ENCODE measurements at places on chromosomes 11 and 22.

- no peak for DNase-seq
Observed at GRCh38 chr22:26702906-26703830, 45.8 kb downstream of the MIAT start.

DNA sequence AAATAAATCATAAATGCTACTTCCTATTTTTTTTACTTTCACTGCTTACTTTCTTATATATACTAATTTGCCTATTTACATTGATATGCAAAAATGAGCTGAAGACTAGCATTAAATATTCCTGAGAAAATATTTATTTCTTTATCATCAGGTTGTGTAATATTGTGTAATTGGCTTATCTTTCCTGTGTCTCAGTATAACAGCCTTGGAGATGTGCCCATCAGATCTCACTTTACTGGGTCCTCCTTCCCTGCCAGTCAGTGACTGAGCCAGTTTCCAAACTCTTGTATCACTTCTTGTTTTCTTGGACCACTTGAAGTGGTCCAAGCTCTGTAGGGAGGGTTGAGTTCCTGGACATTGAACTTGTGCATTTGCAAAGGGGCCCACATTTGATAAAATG lies 900.0 kb downstream of the LUZP2 start:
- DNase-seq, result no peak

- DNase-seq, result no peak
Observed at GRCh38 chr11:123904932-123905331, 3.0 kb downstream of the OR8D4 start.

DNA sequence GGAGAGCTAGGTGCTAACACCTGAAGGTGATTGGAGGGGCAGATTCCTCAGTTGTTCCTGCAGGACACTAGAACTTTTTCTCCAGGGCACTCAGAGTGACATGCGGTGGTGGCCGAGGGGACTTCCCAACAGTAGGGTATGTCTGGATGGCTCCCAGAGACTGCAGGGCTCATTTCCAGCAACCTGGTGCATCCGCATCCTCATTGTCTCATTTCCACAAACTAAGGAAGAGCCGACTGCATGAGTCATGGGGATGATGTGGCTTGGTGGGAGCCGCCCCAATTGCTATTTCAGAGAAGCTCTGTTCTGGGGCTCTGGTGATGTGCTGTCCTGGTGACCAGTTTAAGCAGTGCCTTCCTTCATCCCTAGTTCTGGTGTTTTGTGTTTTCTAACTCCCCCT lies 2.8 kb upstream of the ROBO4 start:
- DNase-seq, result peak; percentile 65

GRCh38 chr11:107202241-107202640 lies 184.0 kb upstream of the GUCY1A2 start:
- DNase-seq, result no peak

DNA sequence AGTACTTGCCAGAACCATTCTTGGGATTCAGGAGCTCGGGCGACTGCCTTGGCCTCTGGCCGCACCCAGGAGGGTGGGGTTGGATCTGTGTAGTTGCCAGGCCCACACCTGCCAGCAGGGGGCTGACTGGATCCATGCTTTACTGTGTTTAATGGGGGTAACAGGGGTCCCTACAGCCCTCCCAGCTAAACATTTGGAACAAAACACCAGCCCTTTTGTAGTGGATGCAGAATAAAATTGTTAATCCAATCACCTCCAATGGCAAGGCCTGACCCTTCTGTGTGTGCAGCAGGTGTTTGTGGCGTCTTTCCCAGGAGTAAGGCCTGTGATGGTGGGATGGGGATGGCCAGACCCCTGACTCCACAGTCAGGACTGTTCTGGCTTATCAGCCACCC lies 22.5 kb downstream of the SUN2 start:
- DNase-seq, result peak; percentile 75

- no peak for DNase-seq
Observed at GRCh38 chr11:27716835-27717234, 16.6 kb upstream of the BDNF start.

- DNase-seq, result no peak
Observed at GRCh38 chr11:94796863-94797262, 28.7 kb downstream of the AMOTL1 start.

DNA sequence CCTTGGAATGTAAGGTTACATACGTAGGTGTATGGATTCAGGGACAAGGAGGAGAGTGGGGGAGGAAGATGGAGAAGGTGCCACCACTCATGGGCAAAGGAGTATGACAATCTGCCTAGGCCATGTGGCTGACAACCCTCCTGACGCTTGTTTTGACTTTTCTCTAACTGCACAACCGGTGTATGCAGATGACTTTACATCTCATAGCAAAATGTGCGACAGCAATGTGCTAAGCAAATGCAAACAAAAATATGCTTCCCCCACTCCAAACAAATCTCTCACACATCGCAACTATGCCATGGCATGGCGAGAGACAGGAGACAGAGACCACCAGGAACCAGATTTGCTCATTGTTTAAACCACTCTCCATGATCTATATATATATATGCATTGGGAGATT lies 191.8 kb downstream of the BLID start:
- DNase-seq, result no peak

DNA sequence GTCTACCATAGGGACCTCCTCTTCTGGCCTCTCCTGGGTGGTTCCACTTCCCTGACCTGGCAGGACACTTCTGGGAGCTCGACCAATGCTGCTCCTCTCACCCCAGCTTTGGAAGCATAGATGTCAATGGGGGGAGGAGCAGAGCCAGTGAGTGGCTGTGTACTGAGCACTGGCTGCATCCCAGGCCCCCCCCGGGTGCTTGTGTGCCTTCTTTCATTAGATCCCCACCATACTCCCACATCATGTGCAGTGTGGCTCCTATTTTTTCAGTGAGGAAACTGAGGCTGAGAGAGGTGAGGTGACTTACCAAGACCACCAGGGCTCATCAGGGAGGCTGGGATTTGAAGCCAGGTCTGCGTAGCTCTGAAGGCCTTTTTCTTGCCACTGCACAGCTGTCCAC lies 44.3 kb downstream of the LRRC32 start:
- DNase-seq, result no peak

GRCh38 chr11:76772100-76772782 lies 10.9 kb upstream of the TSKU start:
- DNase-seq, result no peak

- DNase-seq, result no peak
Observed at GRCh38 chr11:120055646-120056045, 82.3 kb downstream of the TRIM29 start.

DNA sequence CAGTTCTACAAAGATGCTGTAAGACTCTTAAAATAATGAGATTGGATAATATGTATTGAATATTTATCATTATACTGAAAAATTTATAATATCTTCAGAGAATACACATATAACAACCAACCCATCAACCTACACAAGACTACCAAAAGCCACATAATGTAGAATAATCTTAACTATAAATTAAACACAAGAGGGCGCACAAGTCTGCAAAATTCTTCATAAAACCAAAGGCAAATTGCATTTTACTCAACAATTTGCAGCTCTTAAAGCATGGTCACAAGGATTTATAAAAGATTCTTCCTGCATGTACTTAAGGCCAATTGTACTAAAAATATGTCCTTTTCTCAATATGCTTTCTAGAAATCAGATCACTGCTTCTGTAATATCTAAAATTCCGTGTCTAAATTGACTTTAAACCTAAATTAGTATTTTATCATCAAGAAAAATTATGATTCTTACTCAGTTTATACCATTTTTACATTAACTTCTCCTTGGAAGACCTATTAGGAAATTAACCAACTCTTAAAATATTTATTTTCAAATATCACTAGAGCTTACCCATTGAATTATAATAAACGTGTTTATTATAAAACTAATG lies 79.0 kb downstream of the TTC28 start:
- DNase-seq, result no peak

GRCh38 chr11:32262367-32262766 lies 171.5 kb downstream of the RCN1 start:
- no peak for DNase-seq

DNA sequence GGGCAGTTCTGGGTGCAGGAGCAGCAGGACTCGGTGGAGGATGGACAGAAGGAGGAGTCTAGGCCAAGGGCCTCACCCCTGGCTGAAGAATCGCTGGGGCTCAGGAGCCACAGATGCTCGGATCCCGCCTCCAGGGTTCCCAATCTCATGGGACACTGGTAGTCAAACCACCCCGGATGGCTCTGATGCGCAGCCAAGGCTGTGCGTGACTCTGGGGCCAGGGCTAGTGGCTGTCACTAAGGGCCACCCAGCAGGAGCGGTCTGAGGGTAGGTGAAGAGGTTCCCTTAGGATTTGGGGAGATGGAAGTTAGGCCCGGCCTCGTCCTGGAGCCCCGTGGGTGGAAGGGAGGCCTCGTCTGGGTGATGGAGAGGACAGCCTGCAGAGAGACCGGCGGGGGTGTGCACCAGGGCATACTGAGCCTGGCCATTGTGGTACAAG lies 300.6 kb downstream of the TBC1D22A start:
- no peak for DNase-seq

DNA sequence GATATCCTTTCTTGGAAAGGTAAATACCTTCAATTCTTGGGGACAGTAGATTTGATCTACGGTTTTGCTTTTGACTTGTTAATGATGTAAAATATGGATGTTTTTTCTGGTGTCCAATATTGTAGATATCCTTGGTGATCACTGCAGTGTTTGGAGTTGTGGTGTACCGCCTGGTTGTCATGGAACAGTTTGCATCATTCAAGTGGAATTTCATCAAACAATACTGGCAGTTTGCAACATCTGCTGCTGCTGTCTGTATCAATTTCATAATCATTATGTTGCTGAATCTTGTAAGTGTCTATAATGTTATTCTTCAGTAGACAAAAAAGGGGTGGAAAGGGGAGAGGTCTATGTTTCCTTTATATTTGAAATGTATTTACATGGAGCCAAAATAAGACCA lies 27.4 kb upstream of the MUC15 start:
- DNase-seq, result no peak

DNA sequence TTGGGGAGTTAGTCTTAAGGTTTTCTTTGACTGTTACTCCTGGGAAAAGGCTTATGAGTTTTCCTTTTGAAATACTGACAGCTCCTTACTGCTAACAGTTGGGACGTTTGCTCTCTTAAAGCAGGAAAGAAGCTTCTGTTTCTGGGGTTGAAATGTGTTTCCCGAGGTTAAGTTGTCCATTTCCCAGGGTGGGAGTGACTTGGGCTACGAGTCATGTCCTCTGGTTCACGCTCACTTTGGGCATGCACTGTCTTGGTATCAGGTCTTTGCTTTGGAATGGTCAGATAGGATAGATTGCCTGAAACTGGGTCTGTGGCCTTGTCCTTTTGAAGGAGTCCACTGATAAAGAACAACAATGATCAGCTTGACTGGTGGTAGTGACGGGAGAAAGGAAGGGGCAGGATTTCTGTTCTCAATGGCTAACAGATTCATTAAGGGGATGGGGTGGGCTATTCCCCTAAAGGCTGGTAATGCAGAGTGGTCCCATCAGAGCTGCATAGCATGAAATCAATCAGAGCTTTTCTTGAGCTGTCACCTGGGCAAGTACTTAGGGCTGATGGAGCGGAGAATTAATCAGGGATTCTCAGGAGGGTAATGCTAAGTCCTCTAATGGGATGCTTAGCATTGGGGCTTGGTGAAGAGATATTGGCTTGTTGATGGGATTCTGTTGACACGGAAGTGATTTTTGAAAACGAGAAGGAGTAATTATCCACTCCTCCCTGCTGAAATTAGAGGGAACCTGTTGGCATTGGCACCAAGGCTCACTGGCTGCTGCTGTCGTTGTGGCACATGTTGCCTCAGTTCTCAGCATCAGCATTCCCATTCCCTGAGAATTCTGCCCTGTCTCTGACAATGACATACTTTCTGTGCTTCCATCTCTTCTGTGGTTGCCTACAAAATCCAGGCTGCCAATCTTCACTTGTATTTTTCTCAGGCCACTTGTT lies 81.6 kb downstream of the TEAD1 start:
- no peak for DNase-seq

- DNase-seq, result no peak
Observed at GRCh38 chr11:82978422-82979099, 77.0 kb downstream of the DDIAS start.

DNA sequence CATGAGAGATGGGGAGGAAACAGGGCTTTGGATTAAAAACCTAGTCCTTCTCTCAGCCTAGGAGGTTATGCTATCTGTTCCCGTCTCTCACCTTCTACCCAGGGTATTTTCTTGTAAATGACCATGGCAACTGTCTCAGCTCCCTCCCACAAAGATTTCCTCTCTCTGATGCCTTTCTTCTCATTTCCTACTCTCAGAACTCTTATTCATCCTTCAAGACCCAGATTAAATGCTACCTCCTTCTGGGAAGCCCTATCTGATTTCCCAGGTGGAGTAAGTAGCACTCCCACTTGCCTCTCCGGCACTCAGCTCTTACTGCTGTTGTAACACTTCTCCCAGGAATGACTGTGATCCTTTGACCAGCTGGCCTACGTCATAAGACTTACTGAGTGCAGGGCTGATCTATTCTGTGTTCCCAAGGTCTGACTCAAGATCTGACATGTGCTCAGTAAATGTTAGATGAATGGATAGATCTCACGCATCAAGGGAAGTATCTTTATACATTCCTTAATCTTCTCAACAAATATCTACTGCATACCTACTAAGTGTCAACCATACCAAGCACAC lies 175.0 kb downstream of the TENM4 start:
- DNase-seq, result no peak

DNA sequence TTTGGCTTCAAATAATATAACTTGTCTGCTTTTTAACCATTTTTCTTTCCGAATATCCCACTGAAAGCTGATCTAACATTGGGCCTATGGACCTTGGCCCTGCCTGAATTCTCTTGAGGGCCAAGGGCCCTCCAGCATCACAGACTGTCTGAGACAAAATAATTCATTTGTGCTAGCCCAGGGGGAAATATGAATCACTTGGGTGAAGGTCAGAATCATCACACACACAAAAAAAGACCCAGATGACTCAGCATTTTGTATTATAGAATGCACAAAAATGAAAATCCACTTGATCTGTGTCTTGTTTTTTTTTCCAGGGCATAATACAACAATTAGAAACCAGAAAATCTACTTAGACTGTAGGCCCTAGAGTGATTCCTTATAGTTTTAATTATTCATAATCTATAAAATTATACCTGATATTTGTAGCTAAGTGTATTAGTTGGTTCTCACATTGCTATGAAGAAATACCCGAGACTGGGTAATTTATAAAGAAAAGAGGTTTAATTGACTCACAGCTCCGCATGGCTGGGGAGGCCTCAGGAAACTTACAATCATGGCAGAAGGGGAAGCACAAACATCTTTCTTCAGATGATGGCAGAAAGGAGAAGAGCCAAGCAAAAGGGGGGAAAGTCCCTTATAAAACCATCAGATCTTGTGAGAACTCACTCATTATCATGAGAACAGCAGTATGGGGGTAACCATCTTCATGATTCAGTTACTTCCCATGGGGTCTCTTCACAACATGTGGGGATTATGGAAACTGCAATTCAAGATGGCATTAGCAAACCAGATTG lies 15.6 kb upstream of the RDX start:
- no peak for DNase-seq

GRCh38 chr11:36509694-36510593 lies at the start of gene TRAF6:
TSS of gene TRAF6 (minus strand) at chr11:36510272. CDS start at chr11:36501515, 8,757 bp downstream.
- peak; percentile 95 for DNase-seq

DNA sequence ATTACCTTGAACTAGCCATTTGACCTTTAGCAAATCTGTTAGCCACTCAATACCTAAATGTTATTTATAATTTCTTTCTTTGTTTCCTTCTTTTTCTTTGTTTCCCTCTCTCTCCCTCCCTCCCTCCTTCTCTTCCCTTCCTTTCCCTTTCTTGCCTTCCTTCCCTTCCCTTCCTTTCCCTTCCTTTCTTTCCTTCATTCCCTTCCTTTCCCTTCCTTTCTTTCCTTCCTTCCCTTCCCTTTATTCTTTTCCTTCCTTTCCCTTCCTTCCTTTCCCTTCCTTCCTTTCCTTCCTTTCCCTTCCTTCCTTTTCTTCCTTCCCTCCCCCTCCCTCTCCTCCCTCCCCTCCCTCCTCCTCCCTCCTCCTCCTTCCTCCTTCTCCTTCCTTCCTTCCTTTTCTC lies 75.7 kb upstream of the KCNA4 start:
- no peak for DNase-seq
